ENCODE measurements at places on chromosomes 2 and 18.

DNA sequence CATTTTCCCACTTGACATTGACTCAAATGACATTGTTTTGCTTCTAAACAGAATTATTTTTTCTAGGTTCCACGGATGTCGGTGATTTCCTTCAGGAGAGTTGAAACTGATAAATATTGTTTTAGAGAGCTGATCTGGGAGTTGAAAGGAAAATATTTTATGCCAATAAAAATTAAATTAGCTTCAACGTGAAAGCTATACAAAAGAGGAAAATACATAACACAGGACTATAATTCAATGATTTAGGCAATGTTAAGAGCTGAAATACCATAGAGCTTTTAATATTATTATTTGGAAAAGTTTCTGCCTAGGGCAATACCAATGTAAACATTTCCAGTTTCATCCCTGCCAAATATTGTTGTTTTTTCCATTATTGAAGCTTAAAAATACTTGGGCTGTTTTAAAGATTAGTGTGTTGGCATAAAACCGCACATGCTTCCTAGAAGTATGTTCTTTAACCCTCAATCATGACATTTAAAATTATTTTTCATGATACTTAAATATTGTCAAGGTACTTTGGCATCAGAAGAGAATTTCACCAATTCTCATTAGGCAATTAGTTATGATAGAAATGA is 18.6 kb upstream of the PDE1A start:
- DNase-seq: no peak

- no peak for DNase-seq
These were observed 33.1 kb upstream of the ADNP2 start for GRCh38 chr18:80075940-80076339.

- peak; percentile 0 for DNase-seq
These were observed 231.7 kb downstream of the GBX2 start for GRCh38 chr2:235936493-235936892.

- peak; percentile 82 for DNase-seq
These were observed 12.5 kb upstream of the NAB1 start for GRCh38 chr2:190636361-190636760.

DNA sequence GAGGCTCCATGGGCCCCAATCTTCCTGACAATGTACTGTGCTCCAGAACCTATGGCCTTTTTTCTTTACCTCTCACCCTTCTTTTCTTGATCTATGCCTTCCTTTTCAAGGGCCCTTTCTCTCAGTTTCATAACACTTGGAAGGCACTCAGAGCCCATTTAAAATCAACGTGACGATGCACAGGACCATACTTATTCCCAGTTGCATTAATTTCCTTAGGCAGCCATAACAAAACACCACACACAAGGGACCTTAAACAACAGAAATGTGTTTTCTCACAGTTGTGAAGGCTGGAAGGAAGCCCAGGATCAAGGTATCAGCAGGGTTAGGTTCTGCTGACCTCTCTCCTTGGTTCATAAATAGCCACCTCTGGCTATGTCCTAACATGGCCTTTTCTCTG is 414.0 kb upstream of the TNP1 start:
- no peak for DNase-seq

DNA sequence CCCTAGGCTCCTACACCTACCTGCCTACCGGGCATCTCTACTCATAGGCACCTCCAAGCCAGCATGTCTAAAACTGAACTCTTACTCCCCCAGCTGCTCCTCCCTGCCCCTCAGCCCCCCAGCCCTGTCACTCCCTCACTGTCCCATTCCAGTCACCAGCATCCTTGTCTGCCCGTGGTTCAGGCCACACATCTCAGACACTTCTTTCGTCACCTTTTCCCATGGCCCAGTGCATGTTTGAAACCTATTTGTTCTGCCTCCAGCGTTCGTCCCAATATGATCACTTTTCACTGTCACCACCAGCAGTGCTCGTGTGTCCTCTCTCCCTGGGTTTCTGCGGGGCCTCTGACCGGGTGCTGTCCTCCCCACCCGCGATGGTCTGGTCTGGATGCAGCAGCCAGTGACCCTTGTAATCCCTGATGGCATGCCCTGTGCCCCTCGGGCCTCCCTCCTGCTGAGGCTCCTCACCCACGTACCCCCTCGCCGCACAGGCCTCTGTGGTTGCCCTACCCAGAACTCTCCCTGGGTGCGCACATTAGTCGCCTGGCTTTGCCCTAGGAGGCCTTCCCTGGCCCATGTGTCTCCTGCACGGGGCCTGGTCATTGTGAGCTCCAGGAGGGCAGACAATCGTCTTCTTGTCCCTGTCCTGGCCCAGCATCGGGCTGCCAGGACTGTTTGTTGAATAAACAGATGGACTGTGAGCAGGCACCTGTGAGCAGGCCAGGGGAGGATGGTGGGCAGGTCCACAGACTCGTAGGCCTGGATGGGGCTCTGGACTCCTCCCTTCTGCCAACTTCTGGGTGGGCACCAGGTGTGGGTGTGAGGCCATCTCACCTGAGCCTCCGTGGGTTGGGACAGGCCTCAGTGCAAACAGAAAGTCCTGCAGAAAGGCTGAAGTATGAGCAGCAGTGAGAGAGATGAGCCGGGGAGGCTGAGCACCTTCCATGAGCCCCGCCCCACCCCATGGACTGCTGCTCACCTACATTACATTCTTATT is 15.5 kb downstream of the LDLRAD4 start:
- DNase-seq: no peak

DNA sequence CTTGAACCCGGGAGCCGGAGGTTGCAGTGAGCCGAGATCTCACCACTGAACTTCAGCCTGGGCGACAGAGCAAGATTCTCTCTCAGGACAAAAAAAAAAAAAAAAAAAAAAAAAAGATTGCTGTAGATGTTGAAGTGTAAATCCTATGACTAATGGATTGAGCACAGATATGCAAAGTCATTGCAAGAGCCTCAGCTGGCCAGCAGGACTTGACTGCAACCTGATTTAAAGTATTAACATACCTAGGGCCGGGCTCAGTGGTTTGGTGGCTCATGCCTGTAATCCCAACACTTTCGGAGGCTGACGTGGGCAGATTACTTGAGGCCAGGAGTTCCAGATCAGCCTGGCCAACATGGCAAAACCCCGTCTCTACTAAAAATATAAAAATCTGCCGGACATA is 103.4 kb upstream of the MSH2 start:
- peak; percentile 41 for DNase-seq

DNA sequence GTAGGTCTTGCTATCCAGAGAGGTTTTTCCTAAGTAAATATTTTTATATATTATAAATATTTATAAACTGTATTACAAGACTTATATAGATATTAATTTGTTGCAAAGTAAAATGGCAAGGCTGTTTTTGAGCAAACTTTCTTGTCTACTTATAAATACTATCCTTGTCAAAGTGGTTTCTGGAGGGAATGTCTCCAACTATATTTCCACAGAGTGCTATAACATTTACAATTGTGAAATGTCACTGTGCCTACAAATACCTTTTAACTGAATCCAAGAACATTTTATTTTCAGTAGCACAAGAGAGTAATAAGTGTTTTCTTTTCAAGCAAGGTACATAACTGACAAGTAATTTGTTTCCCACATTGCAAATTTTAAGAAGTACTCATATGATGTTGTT is 256.8 kb downstream of the ZNF385B start:
- DNase-seq: no peak

DNA sequence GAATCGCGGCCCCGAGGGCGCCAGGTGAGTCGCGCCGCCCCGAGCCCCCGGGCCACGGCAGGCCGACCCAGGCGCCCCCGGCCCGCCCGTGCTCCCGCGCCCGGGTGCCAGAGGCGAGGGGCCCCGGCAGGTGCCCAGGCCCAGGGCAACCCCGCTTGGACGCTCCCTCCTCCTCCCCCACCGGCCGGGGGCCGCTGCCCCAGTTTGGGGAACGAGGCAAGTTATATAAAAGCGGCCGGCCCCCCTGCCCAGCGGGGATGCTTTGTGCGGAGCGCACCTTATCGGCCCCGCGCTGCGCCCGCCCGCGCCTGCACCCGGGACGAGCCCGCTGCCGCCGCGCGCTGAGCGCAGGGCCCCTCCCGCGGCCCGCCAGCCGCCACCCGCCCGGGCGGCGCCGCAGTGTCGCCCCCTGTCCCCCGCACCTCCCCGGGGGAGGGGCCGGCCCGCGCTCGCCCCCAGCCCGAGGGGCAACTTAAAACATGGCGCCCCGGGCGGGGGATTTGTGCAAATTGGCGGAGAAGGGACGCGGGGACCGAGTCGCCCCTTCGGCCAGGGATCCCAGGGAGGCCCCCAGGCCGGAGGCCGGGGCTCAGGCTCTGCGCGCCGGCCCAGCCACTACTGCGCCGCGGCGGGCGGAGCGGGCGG is 639 bp downstream of the EPB41L3 start:
- no peak for DNase-seq

DNA sequence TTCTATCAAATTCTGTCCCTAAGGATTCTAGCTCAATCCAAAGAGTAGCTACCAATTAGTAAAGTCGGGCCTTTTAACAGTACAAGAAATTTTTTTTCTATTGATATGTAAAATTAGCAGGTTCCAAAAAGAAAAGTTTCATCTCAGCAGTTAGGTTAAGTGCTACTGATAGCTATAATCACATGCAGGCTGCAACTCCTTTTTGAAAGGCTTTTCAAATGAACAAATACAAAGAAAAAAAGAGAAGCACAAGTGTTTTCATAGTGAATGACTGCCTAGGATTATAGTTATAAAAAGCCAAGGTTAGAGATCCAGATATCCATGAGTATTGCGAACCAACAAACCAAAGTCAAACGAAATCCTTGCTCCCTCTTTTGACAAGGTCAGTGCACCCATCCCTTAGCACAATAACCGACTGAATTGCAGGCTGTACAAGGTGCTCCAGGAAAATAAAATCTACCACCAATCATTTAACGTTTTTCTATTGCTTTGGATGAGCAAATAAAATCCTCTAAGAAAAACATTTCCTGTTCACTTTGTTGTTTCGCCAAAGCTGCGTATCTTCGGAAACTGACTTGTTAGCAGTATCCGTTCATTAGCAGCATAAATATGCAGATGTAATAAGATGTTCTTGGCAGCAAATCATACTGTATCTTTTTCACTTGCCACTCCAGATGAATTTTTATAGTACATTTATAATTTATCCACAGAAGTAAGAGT is 100.2 kb downstream of the SRBD1 start:
- no peak for DNase-seq

- peak; percentile 96 for DNase-seq
These were observed 23.0 kb downstream of the CYTIP start for GRCh38 chr2:157420771-157421323.

DNA sequence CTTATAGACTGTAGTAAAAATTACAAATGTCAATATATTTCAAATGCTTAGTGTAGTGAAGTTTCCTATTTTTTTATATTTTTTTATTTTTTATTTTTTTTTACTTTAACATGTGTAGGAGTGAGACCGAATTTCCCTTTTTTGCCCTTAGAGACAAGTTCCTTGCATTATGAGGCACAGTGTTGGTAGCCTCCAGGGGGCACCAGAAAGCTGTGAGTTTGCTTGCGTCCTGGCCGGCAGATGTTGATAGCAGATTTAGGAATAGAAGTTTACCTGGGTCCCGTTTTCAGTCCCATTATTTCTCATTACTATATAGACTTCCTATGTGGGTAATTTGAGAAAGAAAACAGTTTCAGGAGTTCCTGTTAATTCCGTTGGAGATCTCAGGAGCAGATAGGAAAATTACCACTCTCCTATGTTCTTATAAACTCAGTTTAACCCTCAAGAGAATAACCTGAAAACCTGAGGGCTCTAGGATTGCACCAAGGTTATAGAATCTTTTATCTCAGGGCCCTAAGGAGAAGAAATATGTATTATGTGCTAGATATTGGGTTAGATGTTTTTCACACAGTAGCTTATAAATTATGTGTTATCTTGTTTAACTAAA is 157.5 kb upstream of the SESTD1 start:
- peak; percentile 75 for DNase-seq

GRCh38 chr2:185787227-185788145 is 48.9 kb downstream of the FSIP2 start:
- DNase-seq: no peak

- DNase-seq: no peak
These were observed 1.6 kb upstream of the ERMN start for GRCh38 chr2:157327200-157327599.

- no peak for DNase-seq
These were observed 93.3 kb downstream of the ACTR2 start for GRCh38 chr2:65320946-65321345.

DNA sequence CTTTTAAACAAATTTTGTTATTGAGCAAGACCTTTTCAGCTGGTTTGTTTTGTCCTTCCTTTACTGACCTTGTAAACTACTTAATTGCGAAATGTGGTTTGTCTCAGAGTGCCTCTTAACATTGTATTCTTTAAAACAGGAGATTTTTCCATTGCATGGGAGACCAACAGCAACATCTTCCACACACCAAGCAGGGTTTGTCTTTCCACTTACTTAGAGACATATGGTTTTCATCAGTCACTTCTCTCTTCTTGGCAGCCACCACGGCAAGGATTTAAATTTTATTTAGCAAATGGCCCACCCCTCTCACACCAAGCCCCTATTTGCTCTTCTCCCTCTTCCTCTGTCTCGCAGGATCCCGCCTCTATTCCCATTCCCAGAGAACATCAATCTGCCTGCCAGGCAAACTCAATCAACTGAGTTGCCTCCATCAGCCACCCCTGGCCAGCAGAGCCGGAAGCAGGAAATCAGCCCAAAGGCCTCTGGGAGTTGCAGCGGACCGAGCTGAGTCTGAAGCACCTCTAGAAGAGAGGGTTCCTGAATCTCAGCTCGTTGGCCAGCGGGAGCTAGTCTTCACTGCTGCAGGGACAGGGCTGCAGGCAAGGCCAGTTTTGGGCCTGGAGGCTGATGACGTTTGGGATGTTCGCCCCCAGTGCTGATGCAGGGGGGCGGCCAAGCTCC is 11.3 kb upstream of the CIB4 start:
- peak; percentile 24 for DNase-seq

GRCh38 chr2:146952696-146953095 is 892.1 kb upstream of the ACVR2A start:
- no peak for DNase-seq

DNA sequence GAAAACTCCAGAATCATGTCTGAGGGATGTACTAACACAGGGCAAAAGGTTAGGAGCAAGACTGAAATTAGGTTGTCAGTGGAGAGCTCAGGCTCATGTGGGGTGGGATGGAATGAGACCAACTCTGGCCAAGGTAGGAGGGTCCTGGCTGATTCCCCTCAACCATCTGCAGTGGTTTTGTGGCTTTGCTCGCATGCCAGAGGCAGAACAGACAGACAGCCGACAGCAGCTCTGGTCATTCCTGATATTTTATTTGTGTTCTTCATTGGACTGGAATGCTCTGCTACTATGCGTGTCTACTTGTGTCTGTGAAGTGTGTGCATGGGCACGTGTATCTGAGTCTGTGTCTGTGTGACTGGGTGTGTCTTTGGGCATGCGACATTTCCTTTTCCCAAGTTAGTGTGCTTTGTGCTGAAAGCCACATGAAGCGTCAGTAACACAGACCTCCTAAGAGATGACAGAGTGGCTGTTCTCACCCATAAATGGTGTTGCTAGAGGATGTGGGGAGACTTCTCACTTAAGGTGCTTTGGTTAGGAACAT is 239.5 kb downstream of the CNTNAP5 start:
- no peak for DNase-seq

- no peak for DNase-seq
These were observed 1091.7 kb downstream of the TDRD15 start for GRCh38 chr2:22215517-22215916.

Data from inflammatory macrophage treated with lipopolysaccharide for 1 hour (primary cell).